ENCODE measurements at places on chromosomes 4 and X.

DNA sequence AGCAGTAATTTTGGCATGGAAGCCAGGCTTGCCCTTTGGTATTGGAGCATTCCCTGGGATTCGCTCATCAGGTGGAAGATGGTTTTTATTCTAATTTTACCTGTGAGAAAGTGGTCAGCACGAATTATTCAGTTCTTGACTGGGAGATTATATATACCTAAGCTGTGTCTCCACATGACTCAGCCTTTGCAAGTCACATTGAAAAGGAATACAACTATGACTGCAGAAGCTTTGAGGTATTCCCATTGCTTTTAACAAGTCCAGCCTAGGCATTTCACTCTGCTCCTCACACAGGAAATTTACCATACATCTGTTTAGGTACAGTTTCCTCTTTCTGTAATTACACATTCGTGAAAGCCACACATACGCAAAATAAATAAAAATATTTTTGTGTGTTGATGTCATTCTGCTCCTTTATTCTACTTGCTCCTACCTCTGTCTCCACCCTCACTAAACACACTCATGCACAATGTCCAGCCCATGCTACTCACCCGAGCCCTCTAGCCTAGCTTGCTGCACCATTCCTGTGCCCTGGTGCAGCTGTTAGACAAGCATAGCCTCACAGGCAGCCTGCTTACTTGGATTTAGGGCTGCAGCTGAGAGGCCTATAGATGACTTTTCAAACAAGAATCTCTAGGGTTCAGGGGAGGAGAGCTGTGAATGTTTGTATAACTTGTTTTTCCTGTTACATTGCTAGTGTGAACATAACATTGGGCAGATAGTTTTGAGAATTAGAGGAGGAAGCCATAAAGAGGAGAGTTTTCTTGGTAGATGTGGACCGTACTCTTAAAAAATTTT, 504.4 kb upstream of the FAT1 start:
- DNase-seq, result no peak

DNA sequence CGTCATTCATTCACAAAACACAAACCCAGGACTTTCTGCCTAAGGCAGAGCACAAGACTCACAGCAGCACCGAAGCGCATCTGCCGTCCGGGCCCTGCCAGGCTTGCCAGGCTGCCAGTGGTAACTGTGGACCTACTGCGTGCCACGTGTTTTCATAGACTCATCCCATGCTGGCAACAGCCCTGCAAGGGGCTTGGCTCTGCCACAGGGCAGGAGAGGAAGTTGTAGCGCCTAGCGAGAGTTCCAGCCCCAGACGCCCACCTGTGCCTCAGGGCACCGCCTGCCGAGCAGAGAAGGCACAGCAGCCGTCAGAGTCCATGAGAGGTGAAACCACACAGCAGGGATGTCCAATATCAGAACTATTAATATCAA, 18.9 kb upstream of the MRFAP1 start:
- DNase-seq, result no peak

DNA sequence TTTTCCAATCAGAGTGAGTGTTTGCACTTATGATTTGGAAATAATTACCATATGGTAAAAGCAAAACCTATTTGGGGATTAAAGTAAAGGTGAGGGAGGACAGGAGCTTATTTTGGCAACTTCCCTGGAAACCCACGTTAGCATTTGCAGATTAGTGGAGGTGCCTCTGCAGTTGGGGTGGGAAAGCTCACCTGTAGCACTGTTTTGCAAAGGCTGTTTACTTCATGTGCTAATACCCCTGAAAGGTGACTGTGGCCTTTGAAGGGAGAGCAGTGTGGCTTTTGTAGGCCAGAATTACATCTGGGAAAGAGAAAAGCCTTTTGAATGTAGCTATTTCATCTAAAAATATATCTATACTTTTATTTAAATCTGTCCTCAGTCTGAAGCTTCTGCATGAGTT, 9.4 kb downstream of the SUPT20HL1 start:
- DNase-seq, result no peak

DNA sequence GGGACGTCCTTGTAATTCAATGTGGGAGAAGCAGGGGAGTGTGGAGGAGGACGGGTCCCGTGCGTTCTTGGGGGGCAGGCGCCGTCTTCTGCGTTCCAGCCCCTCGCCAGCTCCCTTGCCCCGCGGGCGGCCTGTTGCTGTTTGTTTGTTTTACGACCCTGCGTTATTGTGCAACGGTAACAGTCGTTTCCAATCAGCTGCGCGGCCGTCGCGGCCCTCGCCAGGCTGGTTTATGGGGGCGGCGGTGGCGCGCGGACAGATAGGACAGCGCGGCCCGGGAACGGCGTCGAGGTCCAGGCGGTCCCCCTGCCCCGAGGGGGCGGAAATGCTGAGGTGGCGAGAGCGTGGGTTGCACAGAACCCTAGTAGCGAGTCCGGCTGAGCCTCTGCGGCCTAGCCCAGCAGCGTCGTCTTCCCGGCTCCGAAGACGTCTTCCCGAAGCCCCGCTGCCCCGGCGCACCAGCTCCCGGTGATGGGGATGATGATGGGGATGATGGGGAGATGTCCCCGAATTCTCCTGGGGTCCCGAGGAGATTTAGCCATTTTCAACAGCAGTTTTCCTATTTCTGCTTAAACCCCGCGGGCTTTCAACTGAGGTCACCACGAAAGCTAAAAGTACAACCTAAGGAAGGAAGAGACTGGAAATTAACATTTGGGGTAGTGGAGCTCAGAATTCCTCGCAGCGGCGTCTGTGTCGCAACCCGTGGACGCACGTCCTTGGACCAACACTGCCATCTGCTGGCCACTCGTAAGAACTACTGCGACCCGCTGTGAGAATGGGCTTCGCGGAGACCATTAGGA, 4.8 kb downstream of the PDGFRA start:
- DNase-seq, result peak; percentile 51

DNA sequence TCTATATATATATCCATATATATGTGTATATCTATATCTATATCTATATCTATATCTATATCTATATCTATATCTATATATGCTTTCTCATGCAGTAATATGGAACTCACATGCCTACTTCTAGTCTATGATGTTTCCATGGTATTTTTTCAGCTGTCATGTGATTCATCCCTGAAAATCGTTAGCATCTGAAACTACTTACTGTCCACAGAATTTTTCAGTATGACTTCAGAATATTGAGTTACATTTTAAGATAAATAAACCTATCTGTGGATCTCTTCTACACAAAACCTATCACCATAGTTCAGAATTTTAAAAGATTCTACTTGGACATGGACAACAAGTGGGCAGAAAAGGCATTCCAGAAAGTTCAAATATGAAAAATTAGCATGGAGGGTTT, 855.1 kb upstream of the INTU start:
- DNase-seq, result no peak

DNA sequence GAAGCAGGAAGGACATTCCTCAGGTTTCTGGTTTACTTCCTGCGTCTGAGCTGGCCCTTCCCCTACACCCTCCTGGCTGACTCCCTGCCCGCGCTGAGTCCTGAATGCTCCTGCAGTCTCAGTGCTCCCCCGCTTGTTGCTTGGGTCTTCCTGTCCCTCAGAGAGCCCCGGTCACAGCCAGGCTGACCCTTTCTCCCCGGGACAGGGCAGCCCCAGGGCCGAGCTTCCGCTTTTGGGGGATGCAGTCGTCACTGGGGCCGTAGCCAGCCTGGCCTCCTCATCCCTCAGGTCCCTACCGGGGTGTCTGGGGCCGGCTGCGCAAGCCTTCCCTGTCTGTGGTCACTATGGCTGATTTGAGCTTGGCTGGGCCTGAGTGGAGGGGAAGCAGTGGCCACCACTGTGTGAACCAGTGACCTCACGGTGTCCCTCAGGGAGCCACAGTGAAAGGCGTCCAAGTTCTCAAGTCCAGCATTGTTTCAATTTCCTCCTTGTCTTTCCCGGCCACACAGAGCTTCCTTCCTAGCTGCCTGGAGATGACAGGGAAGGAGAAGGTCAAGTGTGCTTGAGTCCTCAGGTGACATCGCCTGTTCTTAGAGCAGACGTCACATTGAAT, 34.1 kb upstream of the ASMTL start:
- DNase-seq, result no peak

GRCh38 chr4:2322841-2323240, 60.9 kb upstream of the MXD4 start:
- DNase-seq, result no peak

GRCh38 chrX:64152857-64153256, 52.7 kb downstream of the AMER1 start:
- no peak for DNase-seq

GRCh38 chr4:90293320-90293719, 166.1 kb downstream of the CCSER1 start:
- DNase-seq, result no peak

DNA sequence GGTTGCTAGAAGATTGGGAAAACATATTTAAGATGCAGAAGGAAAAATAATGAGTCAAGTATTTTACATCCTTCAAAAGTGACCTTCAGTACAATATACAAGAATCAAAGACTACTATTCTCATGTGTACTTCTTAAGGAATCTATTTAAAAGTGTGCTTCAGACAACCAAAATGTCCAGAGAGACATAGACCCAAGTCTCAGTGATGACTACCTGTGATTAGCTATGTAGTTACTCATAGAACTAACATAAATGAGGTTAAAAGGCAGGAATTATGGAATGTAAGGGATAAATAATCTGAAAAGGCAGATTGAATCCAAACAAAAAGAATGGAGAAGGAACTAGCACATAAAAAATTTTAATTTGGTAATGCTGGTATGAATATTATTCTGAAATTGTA, 634.7 kb upstream of the FAM241A start:
- DNase-seq, result no peak

GRCh38 chr4:140233791-140234696, 80.1 kb upstream of the MAML3 start:
- no peak for DNase-seq

DNA sequence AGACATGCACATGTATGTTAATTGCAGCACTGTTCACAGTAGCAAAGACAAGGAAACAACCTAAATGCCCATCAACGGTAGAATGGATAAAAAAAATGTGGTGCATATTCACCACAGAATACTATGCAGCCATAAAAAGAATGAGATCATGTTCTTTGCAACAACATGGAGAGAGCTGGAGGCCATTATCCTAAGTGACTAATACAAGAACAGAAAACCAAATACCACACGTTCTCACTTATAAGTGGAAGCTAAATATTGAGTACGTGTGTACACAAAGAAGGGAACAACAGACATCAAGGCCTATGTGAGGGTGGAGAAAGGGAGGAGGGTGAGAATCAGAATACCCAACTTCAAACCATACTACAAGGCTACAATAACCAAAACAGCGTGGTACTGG, 17.4 kb upstream of the LNX1 start:
- DNase-seq, result no peak

DNA sequence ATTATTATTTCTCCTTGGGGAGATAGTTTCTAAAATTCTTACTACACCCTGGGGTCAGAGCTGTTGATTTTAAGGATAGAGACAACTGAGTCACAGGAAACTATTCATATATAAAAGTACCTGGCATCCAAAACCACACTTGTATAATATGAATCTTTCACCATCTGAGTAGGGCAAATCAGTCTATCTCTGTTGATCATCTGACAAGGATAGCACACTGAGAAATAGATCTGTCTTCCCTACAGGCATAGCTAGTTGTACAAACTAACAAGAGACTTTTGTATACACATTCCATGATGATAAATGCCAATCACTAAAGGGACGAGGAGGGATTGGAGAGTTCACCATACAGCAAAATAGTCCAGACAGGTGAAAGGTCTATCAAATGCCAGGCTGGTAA, 30.0 kb downstream of the PKD2 start:
- DNase-seq, result no peak
